ENCODE measurements at places on chromosomes 7 and 10. TPM values are rescaled to one million over a fixed set of nuclear protein-coding genes. Genes with fewer than 3 reads are reported as not detected.

FGL2 gene
- polyA plus RNA-seq = 96.9 TPM

RHOBTB1 gene
- 80.5 TPM for polyA plus RNA-seq

NKX1-2 gene
- not detected for polyA plus RNA-seq

DNA sequence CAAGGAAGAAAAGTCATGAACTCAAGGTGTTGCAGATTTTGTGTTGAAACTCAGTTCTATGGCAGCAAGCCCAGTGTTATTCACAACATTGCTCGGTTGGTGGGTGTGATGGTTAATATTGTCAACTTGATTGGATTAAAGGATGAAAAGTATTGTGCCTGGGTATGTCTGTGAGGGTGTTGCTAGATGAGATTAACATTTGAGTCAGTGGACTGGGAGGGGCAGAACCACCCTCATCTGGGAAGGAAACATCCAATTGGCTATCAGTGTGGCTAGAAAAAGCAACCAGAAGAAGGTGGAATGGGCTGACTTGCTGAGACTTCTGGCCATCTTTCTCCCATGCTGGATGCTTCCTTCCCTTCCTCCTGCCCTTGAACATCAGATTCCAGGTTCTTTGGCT lies 353.2 kb downstream of the ADRA2A start:
- no peak for DNase-seq

- DNase-seq = no peak
Observed at GRCh38 chr7:6162331-6162620, 110.1 kb downstream of the CYTH3 start.

- DNase-seq = peak; percentile 77
Observed at GRCh38 chr7:5634107-5634950, 147.1 kb downstream of the RNF216 start.

DNA sequence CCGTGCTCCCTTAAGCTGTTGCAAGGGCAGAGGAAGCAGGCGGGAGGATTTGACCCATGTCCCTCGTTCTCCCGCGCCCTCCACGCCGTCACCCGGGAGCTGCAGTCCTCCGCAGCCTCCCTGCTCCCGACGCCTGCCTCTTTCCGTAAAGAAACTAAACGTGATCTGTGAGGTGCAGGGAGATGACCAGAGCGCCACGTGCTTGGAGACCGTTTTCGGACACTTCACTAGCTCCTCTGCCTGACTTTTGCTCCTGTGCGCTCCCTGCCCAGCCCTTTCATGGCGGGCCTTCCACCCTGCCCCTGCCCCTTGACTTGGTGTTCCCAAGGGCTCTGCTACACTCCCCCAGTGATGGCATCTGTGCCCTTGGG lies 171.2 kb downstream of the LSM5 start:
- no peak for DNase-seq

DNA sequence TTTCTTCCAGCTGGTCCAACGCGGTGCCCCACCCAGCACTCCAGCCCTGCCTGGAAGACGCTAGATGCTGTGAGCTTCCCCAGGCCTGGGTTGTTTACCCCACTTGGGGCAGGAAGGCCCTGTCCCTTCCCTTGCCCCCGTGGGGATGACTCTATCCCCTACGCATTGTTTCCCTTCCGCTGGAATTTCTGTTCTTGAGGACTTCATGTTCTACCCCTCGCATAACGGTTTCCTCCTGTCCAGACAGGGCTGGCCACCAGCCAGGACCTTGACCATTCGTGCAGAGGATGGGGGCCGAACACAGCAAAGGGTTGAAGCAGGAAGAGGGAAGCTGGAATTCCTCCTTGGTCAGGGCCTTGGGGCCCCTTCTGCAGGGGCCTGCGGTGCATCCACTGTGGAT lies 14.7 kb upstream of the SERPINE1 start:
- DNase-seq = no peak

Measured in right renal pelvis (tissue), 4 donors.